Mammary microvascular endothelial cell (primary cell): ENCODE measurements at places on chromosomes 6 and 20. TPM values are rescaled to one million over a fixed set of nuclear protein-coding genes. Genes with fewer than 3 reads are reported as not detected.

Gene KCNB1
- not detected in 2 replicates for total RNA-seq

Gene PPP1R16B
- total RNA-seq = 58.0 and 64.7 TPM in 2 replicates

Gene SLC13A3
- total RNA-seq = not detected in 2 replicates

Gene SNAP25
- 0.20 and 0.73 TPM in 2 replicates for total RNA-seq

Gene CGA
- not detected in 2 replicates for total RNA-seq

Gene C20orf202
- total RNA-seq = not detected in 2 replicates

Gene HUS1B
- 0.13 and 1.2 TPM in 2 replicates for total RNA-seq

Gene FOXF2
- not detected in 2 replicates for total RNA-seq

Gene MAPK13
- total RNA-seq = 4.0 and 5.9 TPM in 2 replicates

Gene PGK2
- not detected in 2 replicates for total RNA-seq

Gene GNAS-AS1
- not detected in 2 replicates for total RNA-seq

Gene TFEB
- total RNA-seq = 2.3 and 3.4 TPM in 2 replicates

Gene DEFB112
- not detected in 2 replicates for total RNA-seq

Gene RNF144B
- 74.5 and 77.0 TPM in 2 replicates for total RNA-seq

Gene GABRR1
- not detected in 2 replicates for total RNA-seq

Gene UFL1
- 14.8 and 15.0 TPM in 2 replicates for total RNA-seq

Gene POPDC3
- total RNA-seq = 0.34 and 1.3 TPM in 2 replicates

Gene TTLL9
- not detected in 2 replicates for total RNA-seq

Gene PI3
- not detected in 2 replicates for total RNA-seq

Gene TLDC2
- not detected in 2 replicates for total RNA-seq

Gene C6orf89
- 31.7 and 35.8 TPM in 2 replicates for total RNA-seq

Gene FAM110A
- total RNA-seq = 1.6 and 4.0 TPM in 2 replicates

Gene NMBR
- total RNA-seq = not detected in 2 replicates

Gene RAB44
- 0.07 and 0.10 TPM in 2 replicates for total RNA-seq
